ENCODE measurements at places on chromosomes 12 and 14. TPM values are rescaled to one million over a fixed set of nuclear protein-coding genes. Genes with fewer than 3 reads are reported as not detected.

Gene C12orf54
- not detected for total RNA-seq

Gene MYO1H
- not detected for total RNA-seq

Gene TPPP2
- total RNA-seq = not detected

Gene CLEC6A
- total RNA-seq = not detected

Gene TARBP2
- 50.6 TPM for total RNA-seq

Gene LALBA
- not detected for total RNA-seq

Gene FBRSL1
- 93.0 TPM for total RNA-seq

Gene PA2G4
- total RNA-seq = 268 TPM

Gene ARHGDIB
- total RNA-seq = 0.79 TPM

Gene NEUROD4
- not detected for total RNA-seq

Gene PZP
- not detected for total RNA-seq

Gene RD3L
- total RNA-seq = not detected

Gene TAS2R8
- not detected for total RNA-seq

Measured in A549 treated with Hydrocortisone at 1 μM for 4 hours (cell line).